ENCODE measurements at places on chromosomes 7 and 10.

DNA sequence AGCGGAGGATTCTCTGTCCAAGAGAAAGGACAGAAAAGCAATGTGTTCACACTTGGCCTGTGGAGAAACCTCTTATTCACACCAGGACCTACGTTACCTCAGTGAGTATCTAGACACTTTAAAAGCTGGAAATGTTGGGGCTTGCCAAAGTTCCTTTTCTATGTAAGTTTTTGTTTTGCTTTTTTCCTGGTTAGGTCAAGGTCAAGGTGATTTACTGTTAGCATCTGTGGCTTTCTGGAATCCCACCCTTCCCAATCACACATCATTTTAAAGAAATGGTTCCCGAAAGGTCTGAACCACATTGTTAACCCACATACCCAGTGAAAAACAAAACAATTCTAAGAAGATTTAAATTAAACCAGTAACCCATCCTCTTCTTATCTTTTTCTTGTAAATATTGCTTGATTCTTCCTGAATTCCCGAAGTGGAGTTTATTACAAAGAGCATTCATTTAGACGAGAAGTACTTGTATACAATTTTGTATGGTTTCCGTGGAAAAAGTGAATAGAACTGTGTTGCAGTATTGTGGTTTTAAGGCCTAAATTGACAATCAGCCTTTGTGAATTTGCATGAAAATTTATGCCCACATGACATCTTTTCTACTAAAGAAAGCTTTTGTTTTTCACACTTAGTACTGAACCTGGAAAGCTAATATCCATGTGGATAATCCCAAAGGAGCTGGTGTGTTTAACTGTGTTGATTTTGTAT is 827.0 kb upstream of the IGFBP3 start:
- no peak for DNase-seq

DNA sequence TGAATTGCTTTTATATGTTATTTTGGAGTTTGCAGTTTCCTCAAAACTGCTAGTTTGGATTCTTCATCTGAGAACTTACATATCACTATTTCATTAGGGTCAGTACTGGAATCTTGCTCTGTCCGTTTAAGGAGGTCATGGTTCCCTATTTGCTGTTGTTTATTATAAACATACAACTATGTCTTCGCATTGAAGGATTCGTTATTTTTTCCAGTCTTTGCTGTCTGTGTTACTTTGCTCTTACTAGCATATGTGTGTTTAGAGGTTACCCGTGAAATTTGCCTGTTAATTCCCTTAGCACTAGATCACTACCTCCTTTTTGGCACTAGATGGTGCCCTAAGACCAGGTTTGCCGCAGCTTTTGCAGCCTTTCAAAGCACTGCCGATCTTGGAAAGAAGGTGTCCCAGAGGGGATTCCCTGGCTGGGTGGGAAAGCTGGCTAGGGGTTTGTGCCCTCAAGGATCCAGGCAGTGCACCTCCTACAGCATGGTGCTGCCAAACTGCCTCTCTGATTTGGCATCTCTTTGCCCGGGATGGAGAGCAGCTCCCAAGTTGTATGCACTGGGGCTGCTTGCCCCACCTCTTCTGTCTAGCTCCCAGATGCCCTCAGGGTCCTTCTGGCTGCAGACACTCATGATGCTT is 103.1 kb upstream of the APBB1IP start:
- DNase-seq, result peak; percentile 80

DNA sequence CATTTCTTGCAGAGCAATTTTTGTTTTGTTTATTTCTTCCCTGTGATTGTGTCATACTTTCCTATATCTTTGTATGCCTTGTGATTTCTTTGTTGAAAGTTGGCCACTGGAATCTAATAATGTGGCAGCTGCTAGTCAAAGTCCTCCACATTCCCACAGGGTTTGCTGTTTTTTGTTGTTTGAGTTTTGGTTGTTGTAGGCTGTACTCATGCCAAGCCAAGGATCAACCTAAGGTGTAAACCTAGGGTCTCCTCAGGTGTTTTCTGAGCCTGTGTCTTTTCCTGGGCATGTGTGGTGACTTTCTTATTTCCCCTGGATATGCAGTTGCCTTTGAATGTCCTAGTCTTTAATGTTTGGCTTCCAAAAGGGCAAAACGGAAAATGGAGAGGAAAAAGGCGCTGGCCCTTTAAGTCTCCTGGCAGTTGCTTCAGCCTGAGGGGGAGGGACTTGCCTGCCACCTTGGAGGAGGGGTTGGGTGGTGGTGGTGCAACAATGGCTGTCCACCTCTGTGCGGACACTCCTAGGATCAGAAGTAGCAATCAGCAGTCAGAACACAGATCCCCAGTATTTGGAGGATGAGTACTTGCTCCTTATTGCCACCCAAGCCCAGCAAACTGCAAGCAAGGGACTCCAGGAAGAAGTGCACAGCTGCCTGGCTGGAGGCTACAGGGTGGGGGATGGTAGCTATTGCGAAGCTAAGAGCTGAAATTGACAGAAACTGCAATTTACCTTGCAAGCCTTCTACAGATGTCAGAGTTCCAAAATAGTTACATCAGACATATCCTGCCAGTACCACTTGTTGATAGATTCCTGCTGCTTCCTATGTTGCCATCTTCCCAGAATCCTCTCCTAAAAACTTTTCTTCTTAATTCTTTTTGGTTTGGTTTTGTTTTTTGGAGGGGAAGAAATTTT is 5.6 kb upstream of the ZNF518A start:
- no peak for DNase-seq

DNA sequence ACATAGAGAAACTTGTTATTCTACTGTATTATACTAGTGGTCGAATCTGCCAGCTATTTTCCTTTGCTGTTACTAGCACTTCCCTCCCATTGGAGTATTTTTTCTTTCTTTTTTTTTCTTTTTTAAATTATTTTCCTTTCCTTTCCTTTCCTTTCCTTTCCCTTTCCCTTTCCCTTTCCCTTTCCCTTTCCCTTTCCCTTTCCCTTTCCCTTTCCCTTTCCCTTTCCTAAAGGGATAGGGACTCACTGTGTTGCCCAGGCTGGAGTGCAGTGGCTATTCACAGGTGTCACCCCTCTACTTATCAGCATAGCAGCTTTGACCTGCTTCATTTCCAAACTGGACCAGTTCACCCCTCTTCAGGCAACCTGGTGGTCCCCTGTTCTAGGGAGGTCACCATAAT is 212.6 kb upstream of the SP4 start:
- no peak for DNase-seq

DNA sequence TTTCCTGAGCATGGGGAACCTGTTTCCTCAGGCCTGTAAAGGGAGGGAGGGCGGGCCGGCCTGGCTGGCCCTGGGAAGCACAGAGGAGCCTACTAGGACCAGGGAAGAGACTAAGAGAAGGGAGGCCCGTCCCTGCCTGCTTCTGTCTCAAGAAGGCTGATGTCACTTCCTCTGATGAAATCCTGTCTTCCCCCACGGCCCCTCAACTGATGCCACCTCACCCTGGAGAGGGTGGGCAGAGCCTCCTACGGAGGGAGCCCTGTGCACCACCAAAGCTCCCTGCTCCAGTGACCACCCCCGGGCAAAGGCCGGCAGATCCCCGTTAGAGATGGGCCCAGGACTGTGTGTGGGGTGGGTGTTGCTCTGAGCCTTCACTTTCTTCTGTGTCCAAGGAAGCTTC is 1.0 kb upstream of the PILRA start:
- DNase-seq, result peak; percentile 30

DNA sequence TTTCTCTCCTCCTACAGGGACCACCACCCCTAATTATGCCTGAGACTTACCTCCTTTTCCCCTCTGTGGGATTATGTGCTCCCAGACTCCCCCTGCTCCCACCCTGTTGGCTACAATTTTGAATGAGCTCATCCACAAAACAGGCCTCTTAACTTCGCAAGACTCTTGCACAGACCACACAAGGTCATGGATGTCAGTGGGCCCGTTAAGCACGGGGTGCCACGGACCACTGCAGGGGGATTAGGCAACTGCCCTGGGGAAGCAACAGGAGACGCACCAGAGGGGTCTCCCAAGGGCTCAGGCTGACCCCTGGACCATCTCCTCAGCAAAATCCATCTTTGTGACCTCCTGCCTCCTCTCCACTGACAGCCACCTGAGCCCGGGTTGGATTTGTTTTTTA is 42.1 kb upstream of the COL13A1 start:
- DNase-seq, result no peak

DNA sequence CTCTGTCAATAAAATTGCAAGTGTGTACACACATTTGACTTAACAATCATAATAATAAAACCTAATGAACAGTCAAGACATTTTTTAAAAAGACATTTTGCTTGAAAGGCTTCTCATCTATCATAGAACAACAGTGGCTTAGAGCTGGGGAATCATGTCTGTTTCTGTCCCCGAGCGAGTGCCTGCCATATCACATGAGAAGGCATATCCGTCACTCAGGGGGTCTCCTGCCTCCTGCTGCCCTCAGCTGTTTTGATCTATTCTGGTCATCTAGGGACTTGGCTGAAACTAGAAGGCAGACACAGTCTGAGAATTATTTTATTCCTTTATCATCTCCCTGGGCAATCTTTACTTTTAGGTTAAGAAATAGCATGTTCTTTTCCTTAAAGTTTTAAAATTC is 278.7 kb upstream of the KLF6 start:
- no peak for DNase-seq

DNA sequence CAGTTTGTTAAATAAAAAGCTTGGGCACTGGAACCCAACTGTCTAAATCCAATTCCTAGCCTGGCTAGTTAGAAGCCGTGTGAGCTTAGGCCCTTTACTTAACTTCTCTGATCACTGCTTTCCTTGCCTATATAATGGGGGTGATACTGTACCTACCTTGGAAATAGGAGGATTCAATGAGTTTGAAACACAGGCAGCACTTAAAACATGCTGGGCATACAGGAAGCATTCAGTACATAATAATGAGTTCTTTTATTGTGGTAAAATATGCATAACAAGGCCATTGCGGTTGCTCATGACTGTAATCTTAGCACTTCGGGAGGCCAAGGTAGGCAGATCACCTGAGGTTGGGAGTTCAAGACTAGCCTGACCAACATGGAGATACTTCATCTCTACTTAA is 47.4 kb upstream of the SEPHS1 start:
- no peak for DNase-seq

GRCh38 chr10:113496111-113497109 is 56.4 kb upstream of the HABP2 start:
- no peak for DNase-seq

GRCh38 chr10:116590590-116591444 is at the start of gene PNLIPRP1:
PNLIPRP1 (plus strand) TSS chr10:116590959; CDS start chr10:116591130, 171 bp downstream.
- DNase-seq, result no peak

GRCh38 chr7:74269757-74270277 is 15.6 kb upstream of the RFC2 start:
- peak; percentile 81 for DNase-seq

GRCh38 chr10:124037286-124037685 is 56.1 kb downstream of the CHST15 start:
- DNase-seq, result no peak

All from CD4-positive, alpha-beta T cell treated with Interleukin-17A for 1 hour (primary cell).